ENCODE measurements at places on chromosomes 13 and 19.

- no peak for DNase-seq
Measured at GRCh38 chr13:74288361-74288911, 154.2 kb upstream of the KLF12 start.

DNA sequence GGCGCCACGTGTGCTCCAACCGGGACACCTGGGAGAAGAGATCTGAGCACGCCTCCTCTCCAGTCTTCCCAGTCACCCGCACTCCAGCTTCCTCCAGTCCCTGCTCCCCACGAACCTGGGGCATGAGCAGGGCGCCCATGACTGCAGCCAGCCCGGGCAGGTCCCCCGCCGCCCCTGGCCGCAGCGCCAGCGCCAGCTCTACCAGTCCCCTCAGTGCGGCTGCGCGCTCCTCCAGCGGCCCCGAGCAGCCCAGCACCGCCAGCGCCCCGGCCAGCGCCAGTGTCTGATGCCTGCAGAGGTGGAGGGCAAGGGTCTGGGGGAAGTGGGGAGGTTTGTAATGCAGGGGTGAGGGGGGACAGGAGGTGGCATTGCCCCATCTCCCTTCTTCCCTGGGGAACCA lies 13.1 kb downstream of the SH2D3A start:
- DNase-seq, result no peak

DNA sequence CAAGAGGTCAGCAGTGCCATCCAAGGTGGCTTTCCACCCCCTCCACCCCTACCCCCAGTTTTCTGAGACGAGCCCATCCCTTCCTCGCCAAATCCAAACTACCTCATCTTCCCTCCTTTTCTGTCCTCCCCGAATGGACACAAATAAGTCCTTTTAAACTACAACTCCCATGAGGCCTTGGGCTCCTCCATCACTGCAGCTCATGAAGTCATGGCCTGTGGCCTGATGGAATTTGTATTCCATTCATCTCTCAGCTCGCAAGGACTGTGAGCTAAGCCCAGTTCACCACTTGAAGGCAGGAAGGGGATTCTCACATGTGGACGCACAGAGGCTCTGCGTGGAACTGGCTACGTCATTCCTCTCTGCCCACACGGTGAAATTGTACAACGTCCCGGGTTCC lies 12.5 kb downstream of the PTPRH start:
- DNase-seq, result no peak

DNA sequence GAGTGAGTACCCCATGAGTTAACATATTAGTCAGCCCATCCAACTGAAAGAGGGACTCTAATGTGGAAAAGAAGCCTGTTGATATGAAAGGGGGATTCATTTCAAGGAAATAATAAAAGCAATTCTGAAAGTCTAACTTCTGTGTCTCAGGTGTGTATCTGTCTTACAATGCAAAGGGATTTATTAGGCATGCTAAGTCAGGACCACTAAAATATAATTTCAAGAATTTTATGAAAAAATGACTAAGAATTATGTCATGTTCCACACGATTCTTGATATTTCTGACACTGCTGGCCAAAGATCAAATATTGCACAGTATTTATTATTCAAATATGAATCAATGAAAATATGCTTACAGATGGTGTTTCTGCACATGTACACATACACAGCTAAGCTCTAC lies 130.8 kb downstream of the KLF12 start:
- no peak for DNase-seq

DNA sequence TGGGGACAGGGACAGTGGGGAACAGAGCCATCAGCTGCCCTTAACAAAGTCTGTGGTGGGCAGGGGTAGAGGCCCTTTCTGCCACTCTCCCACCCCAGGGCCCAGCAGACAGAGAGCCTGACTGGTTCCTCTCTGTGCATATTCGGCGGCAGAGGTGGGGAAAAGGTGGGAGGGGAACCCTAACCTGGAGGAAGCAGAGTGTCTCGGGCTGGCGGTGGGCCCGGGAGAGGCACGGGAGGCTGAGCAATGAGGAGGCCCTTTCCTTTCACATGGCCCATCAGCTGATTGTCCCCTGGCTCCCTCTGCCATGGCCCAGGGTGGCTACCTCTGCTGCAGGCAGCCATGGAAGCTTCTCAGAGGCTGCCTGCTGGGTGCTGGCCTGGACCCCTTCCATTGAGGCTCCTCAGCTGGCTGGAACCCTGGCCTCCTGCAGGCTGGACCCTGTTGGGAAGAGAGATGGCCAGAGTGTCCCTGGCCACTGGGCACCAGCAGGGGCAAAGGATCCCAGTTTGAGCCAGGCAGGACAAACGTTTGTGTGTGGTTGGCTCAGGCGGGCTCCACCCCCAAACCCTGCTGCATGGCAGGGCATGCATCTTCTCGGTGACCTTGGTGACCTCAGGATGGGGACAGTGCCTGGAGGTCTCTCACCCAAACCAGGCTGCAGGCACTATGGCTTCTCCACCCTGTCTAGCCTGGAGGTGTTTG lies 202.8 kb upstream of the ZNF536 start:
- DNase-seq, result no peak

GRCh38 chr13:99501848-99502301 lies 603 bp downstream of the TM9SF2 start:
- no peak for DNase-seq

All from stimulated activated CD4-positive, alpha-beta T cell treated with anti-CD3 and anti-CD28 coated beads, Interleukin-12 subunit alpha, Interleukin-12 subunit beta, amount 100 ng/mL, for 48 hours (primary cell).